ENCODE measurements at places on chromosomes 12 and 14. TPM values are rescaled to one million over a fixed set of nuclear protein-coding genes. Genes with fewer than 3 reads are reported as not detected.

LRRK2 gene
- 1.6 TPM for total RNA-seq

DNA sequence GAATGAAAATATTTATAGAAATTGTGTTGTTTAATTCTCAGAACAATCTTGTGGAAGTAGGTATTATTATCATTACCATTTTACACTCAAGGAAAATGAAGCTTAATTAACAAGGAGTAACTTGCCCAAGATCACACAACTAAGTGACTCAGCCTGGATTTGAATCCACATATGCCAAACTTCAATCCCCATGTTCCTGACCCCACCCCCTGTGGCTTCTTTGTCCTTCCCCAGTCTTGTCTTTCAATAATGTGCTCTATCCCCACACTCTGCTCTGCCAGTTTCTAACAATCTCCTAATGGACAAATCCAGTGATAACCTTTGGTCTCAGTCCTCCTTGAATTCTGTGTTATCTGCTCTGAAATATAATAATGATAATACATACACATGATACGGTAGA, 355.2 kb downstream of the BMP4 start:
- no peak for DNase-seq
- H3K27ac ChIP-seq = no peak overlapping the region
- H3K27me3 ChIP-seq = no peaks in the 10 kb centered on the region
- no peak overlapping the region for H3K4me3 ChIP-seq
- no peaks in the 10 kb centered on the region for H3K36me3 ChIP-seq

DNA sequence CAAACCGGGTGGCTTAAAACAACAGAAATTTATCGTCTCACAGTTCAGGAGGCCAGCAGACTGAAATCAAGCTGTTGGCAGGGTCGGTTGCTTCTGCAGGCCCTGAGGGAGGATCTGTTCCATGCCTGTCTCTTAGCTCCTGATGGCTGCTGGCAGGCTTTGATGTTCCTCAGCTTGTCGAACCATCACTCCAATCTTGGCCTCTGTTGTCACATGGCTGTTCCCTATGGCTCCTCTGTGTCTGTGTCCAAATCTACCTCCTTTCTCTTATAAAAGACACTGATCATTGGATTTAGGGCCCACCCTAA, 14.0 kb downstream of the NFATC4 start:
- no peaks in the 10 kb centered on the region for H3K27me3 ChIP-seq
- no peak overlapping the region for H3K4me3 ChIP-seq
- no peaks in the 10 kb centered on the region for H3K4me1 ChIP-seq
- H3K27ac ChIP-seq = no peak overlapping the region
- DNase-seq = no peak

DNA sequence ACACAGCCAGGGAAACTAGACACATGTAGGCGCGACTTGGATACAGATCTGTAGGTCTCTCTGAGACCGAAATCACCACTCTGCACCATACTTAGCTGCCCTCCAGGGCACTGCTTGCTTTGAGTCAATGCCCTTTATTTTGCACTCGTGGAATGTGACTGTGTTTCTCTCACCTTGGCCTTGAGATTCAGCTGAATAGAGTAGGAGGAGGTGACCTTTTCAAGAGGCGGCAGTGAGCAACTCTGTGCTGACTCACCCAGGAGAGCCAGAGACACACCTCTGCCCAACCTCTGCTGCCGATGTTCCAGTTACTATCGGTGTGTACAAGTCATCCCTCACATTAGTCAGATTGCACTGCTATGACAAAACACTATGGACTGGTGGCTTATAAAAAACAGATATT, 583.4 kb downstream of the VRK1 start:
- H3K27me3 ChIP-seq = no peaks in the 10 kb centered on the region
- no peak overlapping the region for H3K4me3 ChIP-seq
- peak overlapping the region; percentile 43 for H3K27ac ChIP-seq
- no peaks in the 10 kb centered on the region for H3K36me3 ChIP-seq

TMEM253 gene
- 0.40 TPM for total RNA-seq

RBP5 gene
- total RNA-seq = not detected

- H3K4me1 ChIP-seq = no peaks in the 10 kb centered on the region
- H3K27me3 ChIP-seq = no peaks in the 10 kb centered on the region
- no peaks in the 10 kb centered on the region for H3K36me3 ChIP-seq
- H3K4me3 ChIP-seq = no peak overlapping the region
- DNase-seq = no peak
These were observed 143.6 kb downstream of the PAWR start for GRCh38 chr12:79547044-79547734.
